ENCODE measurements at places on chromosomes 3 and 15.
A peak's percentile ranks its signal among the peaks of the same experiment; 100 is the strongest.

- no peak for DNase-seq
These were observed 112.4 kb upstream of the CCDC54 start for GRCh38 chr3:107264888-107265287.

DNA sequence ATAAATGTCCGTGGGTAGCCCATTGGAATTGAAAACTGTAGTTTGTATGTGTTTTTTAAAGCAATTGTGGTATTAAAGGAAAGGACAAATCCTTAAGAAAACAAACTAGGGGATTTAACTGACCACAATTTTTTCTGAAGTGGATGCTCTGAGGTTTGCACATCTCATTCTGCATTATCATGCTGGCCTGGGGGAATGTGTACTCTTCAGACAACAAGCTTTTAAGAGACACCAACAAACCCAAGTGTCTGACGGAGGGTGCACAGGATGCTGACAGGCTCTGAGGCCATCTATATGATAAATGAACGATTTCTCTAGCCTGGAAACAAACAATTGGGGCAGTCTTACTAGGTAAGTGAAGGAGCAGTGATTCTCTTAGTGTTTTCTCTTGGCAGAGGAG is 9.1 kb downstream of the LINS1 start:
- no peak for DNase-seq

DNA sequence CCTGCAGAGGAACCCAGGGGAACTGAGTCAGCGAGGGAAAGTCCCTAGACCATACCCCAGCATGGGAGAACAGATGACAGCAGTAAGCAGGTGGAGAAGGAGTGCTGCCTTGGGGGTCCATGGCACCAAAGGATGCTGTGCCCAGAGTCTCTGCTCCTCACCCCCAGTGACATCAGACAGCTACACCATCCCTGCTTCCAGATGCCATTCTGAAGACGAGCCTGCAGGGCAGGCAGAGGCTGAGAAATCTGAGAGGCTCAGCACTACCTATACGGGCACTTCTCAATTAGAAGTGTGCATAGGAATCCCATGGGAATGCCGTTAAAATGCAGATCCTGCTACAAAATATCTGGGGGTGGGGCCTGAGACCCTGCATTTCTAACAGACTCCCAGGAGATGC is 211.3 kb upstream of the NSMCE3 start:
- no peak for DNase-seq

- no peak for DNase-seq
These were observed 2.1 kb upstream of the ATP13A4 start for GRCh38 chr3:193556841-193557240.

GRCh38 chr3:72229952-72230351 is 445.0 kb upstream of the PROK2 start:
- DNase-seq = no peak

GRCh38 chr15:28078191-28078719 is 20.9 kb downstream of the OCA2 start:
- no peak for DNase-seq

- no peak for DNase-seq
These were observed 675 bp downstream of the RYR3 start for GRCh38 chr15:33311312-33311971.

DNA sequence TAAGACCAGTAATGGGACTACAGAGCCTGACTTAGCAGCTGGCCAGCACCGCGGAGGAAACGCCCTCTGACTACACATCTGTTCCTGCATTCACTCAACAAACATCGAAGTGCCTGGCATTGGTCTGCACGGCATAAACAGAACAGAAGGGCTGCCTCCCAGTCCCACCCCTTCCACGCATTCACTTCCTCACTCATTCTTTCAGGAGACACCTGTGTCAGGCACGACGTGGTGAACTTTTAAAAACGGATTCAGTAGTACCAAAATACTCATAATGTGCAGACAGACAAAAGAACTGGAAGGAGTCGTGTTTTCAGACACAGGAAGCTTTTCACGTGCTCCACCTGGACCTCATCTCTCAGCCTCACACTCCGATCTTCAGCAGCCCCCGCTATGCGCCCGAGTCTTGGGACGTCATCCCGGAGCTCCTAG is 123.3 kb downstream of the XXYLT1 start:
- DNase-seq = no peak

DNA sequence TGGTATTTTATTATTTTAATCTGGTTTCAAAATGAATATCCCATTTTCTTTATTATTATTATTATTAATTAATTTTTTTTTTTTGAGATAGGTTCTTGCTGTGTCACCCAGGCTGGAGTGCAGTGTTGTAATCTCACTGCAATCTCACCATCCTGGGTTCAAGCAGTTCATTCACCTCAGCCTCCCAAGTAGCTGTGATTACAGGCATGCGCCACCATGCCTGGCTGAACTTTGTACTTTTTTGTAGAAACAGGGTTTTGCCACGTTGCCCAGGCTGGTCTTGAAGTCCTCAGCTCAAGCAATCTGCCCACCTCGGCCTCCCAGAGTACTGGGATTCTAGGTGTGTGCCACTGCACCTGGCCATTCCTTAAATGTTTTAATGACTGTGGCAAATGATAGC is 28.6 kb downstream of the DAG1 start:
- DNase-seq = no peak

DNA sequence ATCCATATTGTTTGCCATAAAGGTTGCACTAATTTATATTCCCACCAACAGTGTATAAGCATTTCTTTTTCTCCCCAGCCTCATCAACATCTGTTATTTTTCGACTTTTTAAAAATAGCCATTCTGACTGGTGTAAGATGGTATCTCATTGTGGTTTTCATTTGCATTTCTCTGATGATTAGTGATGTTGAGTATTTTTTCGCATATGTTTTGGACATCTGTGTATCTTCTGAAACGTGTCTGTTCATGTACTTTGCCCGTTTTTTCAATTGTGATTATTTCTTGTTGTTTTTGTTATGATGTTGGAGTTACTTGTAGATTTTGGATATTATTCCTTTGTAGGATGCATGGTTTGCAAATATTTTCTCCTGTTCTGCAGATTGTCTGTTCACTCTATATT is 46.5 kb downstream of the TP63 start:
- DNase-seq = no peak

DNA sequence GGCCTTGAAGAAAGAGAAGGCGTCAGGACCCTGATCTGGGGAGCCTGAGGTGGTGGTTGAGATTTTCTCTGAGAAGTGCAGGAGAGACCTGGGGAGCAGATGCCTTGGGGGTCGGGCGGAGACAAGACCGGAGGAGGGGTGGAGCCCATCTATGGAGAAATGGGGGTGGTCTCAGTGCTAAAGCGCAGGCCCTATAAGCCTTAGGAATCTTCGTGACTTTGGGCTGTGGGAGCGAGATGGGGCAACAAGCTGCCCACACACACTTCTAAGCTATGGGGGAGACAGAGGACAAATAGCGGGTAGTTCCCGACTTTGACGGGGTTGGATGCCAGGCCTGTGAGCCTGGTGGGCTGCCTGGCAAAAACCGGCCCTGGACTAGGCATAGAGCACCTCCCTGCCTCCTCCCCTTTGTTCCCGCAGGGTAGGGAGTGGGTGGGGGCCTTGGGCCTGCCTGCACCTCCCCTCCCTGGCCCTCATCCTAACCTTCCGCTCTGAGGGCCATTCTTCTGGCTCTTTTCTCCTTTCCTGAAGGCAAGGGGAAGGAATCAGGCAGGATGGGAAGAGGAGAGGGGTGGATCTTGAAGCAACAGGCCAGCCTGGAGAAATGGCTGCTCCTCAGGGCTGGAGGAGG is 880 bp downstream of the NISCH start:
- DNase-seq = no peak

- DNase-seq = no peak
These were observed 69.7 kb upstream of the DCBLD2 start for GRCh38 chr3:98971169-98971681.

- no peak for DNase-seq
These were observed 54.5 kb upstream of the ABHD10 start for GRCh38 chr3:111924283-111924682.

DNA sequence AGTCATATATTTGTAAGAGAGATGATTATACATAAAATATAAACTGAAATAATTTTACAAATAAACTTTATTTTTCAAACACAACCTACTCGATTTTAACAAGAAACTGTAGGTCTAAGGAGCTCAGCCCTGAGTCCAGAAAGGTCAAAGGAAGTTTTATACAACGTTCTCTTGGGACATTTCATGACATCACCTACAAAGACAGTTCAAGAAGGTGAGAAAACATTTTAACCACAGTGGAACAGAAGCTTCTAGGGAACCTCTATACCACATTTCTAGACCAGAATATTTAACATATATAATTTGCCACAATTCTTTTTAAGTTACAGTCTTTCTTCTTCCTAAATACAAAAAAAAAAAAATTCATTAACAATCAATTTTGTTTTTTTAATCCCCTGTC is 40.1 kb downstream of the CBLB start:
- no peak for DNase-seq

GRCh38 chr3:78049521-78049920 is 1009.6 kb downstream of the ROBO2 start:
- DNase-seq = no peak

- DNase-seq = no peak
These were observed 3.2 kb downstream of the GPR171 start for GRCh38 chr3:151199554-151200438.

- no peak for DNase-seq
These were observed 2.1 kb upstream of the IQSEC1 start for GRCh38 chr3:13075318-13075717.

GRCh38 chr3:61841988-61842387 is 280.6 kb downstream of the PTPRG start:
- no peak for DNase-seq

DNA sequence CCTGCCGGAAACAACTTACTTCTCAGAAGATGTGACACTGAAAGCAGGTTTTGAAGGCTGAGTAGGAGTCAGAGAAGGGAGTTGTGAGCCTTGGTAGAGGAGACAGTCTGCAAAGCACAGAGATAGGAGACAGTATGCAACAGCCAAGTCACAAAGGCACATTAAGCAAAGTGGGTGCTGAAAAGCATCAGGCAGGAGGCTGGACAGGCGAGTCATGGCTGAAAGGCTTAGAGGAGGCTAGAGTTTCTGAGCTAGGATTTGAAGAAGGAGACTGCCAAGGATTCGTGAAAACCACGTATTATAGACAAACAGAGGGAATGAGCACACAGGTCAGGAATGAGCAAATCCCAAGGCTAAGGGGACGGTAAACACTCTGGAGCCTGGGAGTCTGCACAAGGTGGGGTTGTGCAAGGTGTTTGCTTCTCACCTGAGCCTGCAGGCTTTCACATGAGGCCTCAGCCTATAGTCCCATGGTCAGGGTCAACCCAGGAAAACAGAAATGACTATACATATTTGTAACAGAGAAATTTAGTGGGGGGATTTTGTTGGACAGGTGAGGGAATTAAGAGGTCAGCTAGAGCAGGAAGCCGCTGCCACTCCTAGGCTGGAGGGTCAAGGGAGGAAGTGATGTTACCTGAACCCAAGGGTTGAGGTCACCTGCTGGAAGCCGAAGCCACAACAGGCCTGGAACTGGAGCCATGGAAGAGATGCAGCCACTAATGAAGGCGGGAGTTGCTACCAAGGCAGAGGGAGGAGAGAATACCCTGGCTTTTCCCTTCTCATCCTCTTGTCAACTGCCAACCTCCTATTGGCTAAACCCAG is 23.1 kb upstream of the TRIM71 start:
- no peak for DNase-seq

GRCh38 chr3:40608091-40608490 is 83.3 kb downstream of the ZNF621 start:
- DNase-seq = no peak

GRCh38 chr15:40806672-40807027 is 239 bp upstream of the ZFYVE19 start:
- no peak for DNase-seq

DNA sequence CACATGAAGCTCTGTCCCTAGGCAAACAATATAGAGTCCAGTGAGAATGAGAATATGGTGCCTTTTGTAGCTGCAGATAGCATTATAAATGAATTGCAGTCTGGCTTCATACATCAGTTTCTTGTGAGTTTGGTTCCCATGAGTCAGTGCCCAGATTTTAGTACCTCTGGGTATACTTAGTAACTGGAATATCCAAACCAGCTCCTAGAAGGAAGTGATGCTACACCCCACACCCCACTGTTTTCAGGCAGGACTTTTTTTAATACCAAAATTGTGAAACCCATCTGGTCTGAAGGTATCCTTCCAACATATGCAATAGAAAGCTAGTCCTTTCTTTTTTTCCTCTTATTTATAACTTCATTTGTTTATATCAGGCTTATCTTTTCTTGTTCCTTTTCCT is 42.1 kb upstream of the FOXP1 start:
- no peak for DNase-seq

DNA sequence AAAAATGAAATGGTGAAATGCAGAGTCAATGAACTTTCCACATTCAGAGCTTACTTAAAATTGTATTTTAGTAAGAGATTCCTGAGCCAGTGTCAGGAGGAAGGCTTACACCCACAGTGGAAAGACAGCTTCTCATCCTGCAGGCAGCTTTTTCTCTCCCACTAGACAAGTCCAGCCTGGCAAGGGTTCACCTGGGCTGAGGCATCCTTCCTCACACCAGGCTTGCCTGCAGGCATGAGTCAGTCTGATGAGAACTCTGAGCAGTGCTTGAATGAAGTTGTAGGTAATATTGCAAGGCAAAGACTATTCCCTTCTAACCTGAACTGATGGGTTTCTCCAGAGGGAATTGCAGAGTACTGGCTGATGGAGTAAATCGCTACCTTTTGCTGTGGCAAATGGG is 3.1 kb downstream of the CCR4 start:
- DNase-seq = no peak

- DNase-seq = no peak
These were observed 3.3 kb upstream of the CCDC54 start for GRCh38 chr3:107373896-107374295.

- DNase-seq = no peak
These were observed 3.3 kb downstream of the C15orf61 start for GRCh38 chr15:67524235-67524634.

DNA sequence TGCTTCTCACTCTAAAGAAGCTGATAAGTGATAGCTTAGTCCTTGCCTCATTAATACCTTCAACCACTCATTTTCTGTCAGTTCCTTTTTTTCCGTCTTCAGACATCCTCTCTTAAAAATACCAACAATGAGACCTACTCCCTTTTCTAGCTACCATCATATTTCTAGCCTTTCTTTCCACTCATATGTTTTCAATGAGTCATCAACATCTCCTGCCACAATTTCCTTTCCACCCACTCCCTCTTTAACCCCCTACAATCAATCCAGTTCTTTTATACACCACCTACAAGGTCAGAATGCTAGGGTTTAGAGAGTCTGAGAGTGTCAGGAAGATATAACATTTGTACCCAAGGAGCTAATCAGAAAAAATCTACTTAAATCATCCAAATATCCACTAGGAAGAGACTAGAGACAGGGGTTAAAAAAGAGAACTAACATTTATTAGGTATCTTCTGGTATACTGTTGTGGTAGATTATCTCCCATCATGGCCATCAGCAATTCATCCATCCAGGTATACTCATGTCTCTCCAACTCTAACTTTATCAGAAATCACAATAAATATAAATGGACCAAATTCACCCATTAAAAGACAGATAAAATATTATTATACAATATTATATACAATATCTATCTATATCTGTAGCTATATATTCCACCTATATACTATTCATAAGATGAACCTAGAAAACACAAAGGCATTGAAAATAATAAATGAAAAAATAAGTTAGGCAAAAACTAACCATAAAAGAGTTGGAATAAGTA is 42.5 kb downstream of the MYLK start:
- no peak for DNase-seq

- peak; percentile 90 for DNase-seq
These were observed 14.4 kb upstream of the BSN start for GRCh38 chr3:49539659-49540560.

All from stimulated activated CD8-positive, alpha-beta memory T cell treated with anti-CD3 and anti-CD28 coated beads, Interleukin-7, amount 100 ng/mL, for 24 hours (primary cell).